ENCODE measurements at places on chromosomes 4 and X. TPM values are rescaled to one million over a fixed set of nuclear protein-coding genes. Genes with fewer than 3 reads are reported as not detected.

Gene ZCCHC13
- polyA plus RNA-seq = not detected

Gene MXD4
- polyA plus RNA-seq = 49.5 TPM

DNA sequence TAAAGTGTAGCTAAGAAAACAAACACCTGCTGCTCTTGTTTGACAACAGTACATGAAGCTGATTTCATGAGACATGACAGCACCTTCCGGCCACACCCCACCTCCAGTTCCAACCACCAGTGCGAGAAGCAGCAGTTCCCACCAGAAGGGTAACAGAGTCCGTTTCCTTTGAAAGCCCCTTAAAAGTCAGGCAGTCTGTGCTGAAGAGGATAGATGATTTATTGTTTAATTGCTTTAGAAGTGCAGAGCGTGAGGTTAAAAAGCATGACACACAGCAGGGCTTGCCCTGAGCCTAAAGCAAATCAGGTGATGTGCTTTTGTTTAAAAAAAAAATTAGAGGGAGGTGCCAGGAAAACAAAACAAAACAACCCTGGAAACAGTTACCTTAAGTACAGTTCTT is 82.6 kb downstream of the HADH start:
- no peak for DNase-seq

Gene BTK
- 2.3 TPM for polyA plus RNA-seq

Gene TNMD
- polyA plus RNA-seq = 3.5 TPM

DNA sequence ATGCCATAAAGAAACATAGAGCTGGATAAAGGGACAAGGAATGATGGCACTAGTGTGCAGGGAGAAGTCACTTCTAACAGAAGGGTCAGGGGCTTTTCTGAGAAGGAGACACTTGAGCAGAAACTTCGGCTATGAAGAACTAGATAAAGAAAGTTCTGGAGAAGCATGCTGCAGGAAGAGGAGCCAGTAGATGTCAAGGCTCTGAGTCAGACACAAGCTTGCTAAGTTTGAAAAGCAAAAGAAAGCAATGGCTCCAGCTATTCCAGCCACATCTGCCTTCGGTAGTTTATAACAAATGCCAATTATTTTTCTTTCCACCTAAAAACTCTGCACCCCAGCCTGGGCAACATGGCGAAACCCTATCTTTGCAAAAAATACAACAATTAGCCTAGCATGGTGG is 7.5 kb downstream of the NUDT6 start:
- no peak for DNase-seq

Gene SPANXA2
- polyA plus RNA-seq = not detected
